ENCODE measurements at places on chromosomes 3 and 15.

DNA sequence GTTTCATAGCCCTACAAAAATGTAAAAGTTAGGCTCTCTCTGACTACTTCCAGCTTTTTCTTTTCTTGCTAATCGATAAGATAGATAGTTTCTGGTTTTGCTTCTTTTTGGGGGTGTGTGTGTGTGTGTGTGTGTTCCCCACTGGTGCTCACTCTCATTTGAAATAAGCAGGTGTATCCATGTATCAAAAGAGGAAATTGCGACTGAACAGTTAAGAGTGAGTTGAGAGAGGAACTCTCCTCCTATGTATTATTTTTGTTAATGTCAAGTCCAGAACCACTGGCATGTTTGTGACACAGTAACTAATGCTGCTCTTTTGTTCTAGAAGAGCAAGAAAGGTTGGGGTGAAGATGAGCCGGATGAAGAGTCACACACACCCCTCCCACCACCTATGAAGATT, 96.7 kb upstream of the UMPS start:
- DNase-seq, result no peak

GRCh38 chr3:31934018-31934417, 47.0 kb downstream of the OSBPL10 start:
- DNase-seq, result no peak

DNA sequence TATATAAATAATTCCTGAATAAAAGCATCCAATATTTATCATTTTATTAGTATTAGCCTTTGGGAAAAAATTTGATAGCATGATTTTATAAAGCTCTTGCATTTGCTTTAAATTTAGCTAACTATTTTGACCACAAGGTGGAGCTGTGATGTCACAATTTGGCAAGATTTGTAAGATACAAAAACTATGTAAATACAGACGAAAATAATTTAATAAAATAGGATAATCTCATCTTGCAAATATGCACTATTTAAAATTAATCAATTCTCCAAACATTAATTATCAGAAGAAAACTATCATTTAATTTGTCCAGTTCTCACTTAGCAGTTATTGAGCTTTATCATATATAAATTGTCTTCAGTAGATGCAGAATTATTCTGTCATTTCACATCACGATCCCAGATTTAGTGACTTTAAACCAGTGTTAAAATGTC, 95.4 kb downstream of the PLOD2 start:
- DNase-seq, result peak; percentile 66

DNA sequence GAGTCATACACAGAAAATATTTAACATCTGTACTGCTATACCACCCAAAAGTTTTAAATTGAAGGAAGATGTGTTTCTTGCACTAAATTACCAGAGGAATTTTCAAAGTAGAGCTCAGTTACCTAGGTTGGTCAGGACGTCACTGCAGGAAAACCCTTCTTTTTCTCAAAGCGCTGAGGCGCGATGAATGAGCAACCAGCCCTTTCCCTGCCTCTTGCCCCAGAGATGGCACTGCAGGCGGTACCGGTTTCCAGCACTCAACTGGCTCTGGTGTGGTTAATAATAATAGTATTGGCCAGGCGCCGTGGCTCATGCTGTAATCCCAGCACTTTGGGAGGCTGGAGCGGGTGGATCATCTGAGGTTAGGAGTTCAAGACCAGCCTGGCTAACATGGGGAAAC, 49.3 kb downstream of the HES1 start:
- no peak for DNase-seq

GRCh38 chr3:135325096-135325495, 530.0 kb downstream of the EPHB1 start:
- no peak for DNase-seq

- DNase-seq, result no peak
Observed at GRCh38 chr15:59059076-59059597, 45.8 kb upstream of the CCNB2 start.

- DNase-seq, result no peak
Observed at GRCh38 chr3:56137415-56137814, 330.9 kb downstream of the ERC2 start.

DNA sequence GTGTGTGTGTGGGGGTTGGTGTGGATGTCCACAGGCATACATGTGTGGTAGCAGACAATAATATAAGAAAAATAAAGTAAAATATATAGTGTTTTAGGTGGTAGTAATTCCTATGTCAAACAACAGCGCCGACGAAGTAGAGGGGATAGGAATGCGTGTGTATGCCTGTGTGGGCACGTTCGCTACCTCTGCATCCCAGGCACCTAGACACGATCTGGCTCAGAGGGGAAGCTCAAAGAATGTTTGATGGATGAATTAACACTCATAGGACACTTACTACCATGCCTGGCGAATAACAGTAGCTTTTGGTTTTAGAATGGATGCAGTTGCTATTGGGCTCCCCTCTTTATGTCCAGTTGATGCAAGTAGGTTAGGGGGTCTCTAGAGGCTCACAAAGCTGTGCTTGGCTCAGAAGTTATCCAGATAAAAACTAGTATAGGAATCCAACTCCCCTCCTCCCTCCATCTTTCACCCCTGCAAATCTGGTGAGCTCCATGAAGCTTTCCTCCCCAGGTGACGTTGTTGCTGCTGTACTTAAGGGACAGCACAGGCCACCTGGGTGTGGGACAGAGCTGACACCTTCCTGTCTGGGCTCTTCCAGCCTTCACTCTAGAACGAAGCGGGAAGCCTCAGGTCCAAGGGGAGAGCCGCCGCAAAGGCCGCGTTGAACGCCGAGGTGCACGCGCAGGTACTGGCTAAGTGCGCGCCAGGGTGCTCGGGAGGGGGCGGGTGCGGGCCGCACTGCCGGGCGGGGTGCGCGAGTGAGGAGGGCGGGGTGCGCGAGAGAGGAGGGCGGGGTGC, 192.6 kb upstream of the LYSMD4 start:
- peak; percentile 75 for DNase-seq

GRCh38 chr15:91782221-91782620, 71.3 kb upstream of the SLCO3A1 start:
- DNase-seq, result peak; percentile 19

- no peak for DNase-seq
Observed at GRCh38 chr3:30914696-30915095, 20.2 kb upstream of the GADL1 start.

DNA sequence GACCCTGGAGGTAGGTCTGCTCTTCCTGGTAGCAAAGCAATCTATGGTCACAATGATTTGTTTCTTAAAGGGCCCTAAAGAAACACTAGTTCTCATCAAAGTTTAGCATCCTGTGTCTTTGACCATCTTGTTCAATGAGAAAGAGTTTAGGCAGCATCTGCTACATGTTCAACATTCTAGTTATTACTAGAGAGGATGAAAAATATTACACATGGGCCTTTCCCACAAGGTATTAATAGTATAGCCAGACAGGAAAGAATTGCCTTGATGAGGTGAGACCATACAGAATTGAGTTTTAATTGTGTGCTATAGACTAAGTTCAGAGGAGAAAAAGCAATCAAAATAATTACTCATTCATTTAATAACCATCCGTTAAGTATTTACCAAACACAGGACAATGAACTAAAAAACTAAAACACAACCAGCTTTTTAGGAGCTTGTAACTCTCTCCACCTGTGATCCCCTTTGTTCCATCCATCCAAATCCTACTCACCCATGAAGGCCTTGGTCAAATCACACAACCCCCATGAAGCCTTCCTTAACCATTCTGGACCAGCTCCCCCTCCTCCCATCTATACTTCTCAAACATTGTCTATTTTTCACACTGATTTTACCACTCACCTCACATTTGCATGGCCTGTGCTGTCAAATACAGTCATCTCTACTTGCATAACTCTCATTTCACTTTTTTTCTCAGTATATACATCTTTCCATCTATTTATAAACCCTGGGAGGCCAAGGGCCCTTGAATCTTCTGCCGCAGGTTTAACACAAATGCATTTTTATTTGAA, 122.9 kb downstream of the RORA start:
- no peak for DNase-seq

DNA sequence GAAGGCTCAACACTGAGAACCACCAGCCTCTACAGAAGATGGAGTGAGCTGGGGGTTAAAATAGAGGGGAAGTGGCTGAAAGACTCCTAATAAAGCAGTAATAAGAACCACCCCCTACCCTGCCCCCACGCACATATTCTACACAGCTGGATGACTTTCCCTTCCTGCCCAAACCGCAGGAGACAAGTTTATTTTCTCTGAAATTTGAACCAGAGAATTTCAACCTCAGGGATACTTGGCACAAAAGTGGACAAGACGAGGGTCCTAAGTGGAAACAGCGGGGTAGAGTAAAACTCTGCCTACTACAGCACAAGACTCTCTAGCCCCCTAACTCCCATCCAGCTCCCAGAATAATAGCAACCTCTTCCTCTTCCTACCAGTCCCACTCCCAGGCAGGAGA, 28.4 kb downstream of the USF3 start:
- DNase-seq, result no peak

DNA sequence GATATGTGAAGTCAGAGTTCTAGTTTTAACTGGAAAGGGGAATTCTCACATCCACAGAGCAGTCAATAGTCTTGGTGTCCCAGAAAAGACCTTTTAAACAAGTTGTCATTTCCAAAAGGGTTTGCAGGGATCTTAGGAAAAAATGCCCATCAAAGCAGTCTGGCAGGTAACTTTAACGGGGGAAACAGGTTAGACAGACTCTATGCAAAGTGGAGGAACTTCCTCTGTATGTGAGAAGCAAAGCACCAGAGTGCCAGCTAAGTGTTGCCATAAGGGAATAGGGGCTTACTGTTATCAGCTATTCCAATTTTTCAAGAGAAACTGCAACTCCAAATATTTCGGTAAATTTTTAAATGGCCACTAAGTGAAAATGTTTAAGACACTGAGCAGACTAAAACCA, 307.9 kb upstream of the MDFIC2 start:
- DNase-seq, result no peak

DNA sequence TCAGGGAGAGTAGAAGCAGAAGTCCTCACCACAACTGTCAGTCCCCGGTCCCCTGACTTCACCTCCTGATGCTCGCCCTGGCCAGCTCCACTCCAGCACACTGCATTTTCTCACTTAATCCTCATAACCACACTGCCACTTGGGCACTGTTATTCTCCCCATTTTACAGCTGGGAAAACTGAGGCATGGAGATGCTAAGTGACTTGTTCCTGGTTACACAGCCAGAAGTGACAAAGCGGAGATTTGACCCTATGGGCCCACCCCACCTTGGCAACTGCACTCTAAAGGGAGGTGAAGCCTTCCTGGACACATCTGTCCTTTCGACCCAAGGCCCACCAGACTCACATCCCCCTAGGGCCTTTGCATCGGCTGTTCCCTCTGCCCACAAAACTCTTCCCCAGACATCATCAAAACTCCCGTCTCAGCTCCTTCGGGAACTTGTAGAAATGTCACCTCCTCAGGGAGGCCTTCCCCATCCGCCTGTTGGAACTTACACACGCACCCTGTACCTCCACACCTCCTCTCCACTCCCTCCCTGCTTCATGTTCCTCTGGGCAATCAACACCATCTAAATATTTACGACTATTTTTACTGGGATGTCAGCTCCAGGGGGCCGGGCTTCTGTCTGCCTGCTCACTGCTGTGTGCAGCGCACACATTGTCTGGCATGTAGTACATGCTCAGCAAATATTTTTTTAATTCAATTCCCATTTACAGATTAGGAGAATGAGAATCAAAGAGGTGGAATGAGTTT, 3.1 kb downstream of the GRIP2 start:
- no peak for DNase-seq

- no peak for DNase-seq
Observed at GRCh38 chr15:36358094-36358493, 221.3 kb upstream of the CDIN1 start.

DNA sequence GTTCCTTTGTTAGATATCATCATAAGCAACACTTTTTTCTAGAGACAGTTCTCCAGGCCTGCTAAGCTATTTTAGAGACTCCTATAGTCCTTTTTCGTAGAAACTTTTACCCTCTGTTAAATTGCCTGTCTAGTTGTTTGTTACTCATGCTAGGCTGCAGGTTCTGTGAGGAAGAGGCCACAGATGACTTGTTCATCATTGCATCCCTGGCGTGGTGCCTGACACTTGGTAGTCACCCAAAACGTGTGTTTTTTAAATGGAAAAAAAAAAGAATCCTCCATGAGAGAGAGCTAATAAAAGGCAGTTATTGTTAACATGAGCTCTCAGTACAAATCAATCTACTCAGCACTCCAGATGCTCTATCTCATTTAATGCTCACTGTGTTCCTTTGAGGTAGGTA, 35.1 kb downstream of the CCDC54 start:
- DNase-seq, result no peak

- DNase-seq, result no peak
Observed at GRCh38 chr15:73051391-73051806, 864 bp upstream of the NEO1 start.

DNA sequence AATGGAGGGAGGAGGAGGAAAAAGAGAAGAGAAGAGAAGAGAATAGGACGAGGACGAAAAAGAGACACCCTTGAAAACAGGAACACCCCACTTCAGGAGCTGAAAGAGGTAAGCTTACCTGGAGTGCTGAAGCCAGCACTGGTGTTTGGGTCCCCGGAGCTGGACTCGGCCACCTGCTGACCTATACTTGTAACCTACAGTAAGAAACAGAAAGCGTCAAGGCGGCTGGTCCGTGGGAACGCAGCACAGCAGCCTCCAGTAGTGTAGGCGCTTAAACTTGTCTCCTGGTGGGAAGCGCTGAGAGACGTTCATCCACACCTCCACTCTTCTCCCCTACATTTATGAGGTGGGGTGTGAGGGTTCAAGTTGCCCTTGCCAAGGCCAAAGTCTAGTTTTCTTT, 141.0 kb downstream of the NSMCE3 start:
- no peak for DNase-seq

GRCh38 chr3:175477651-175478224, 618.6 kb downstream of the NAALADL2 start:
- no peak for DNase-seq

DNA sequence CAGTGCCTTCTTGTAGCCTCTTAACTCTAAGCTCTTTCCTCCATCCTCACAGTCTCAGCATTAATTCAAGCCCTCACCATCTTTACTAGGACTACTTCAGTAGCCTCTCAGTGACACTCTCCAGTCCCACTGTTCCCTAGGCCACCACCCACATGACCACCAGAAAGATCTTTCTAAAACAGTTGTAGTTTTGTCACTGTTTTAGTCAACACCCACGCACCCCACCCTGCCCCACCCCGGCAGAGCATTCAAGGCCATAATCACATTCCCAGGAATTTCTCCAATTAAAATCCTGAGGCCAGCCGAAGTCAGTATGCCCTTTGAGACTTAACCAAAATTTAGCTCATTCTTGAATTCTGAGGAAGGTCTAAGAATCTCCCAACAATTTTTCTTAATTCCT, 31.2 kb upstream of the PSMD6 start:
- DNase-seq, result no peak
